HepG2 (cell line): ENCODE measurements at places on chromosomes 16 and 17.

- no peak overlapping the region for H3K4me3 ChIP-seq
- DNase-seq = no peak
- no peaks in the 10 kb centered on the region for H3K27me3 ChIP-seq
- H3K4me1 ChIP-seq = no peaks in the 10 kb centered on the region
- no peak overlapping the region for H3K27ac ChIP-seq
Observed at GRCh38 chr17:61799812-61800484, 63.4 kb downstream of the BRIP1 start.

GRCh38 chr17:44210342-44211192 lies 8.9 kb downstream of the UBTF start:
- H3K27ac ChIP-seq = no peak overlapping the region
- no peak overlapping the region for H3K4me3 ChIP-seq
- peaks cover 34% of the 10 kb centered on the region for H3K36me3 ChIP-seq
- DNase-seq = no peak

DNA sequence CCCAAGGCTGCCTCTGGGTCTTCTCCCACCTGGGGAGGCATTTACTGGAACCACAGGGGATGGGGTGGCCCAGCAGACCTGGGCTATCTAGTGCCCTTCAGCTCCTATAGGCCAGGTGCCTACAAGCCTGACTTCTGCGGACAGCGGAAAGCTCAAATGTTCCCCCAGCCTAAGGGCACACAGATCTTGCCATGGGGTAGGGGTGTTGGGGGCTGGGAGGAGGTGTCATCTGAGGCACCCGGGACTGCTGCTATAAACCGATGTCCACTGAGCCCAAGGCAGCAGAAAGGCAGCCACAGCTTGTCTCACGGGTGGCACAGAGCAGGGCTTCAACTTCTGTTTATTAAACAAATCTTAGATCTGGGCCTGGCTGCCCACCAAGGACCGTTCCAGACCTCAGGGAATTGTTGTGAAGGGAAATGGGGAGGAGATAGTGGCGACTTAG lies 3.6 kb downstream of the MYO1C start:
- DNase-seq = no peak
- H3K4me1 ChIP-seq = peaks cover 56% of the 10 kb centered on the region
- H3K36me3 ChIP-seq = no peaks in the 10 kb centered on the region
- H3K27me3 ChIP-seq = no peaks in the 10 kb centered on the region
- peak overlapping the region; percentile 74 for H3K27ac ChIP-seq
- peak overlapping the region; percentile 47 for H3K4me3 ChIP-seq

- H3K4me1 ChIP-seq = peaks cover 15% of the 10 kb centered on the region
- no peak for DNase-seq
- H3K27me3 ChIP-seq = no peaks in the 10 kb centered on the region
- H3K4me3 ChIP-seq = no peak overlapping the region
- 0 out of 3 replicates have a peak, but pooled peaks cover 4% of the 10 kb centered on the region for H3K36me3 ChIP-seq
Observed at GRCh38 chr16:3503523-3503922, 2.7 kb downstream of the CLUAP1 start.

GRCh38 chr16:12250578-12250977 lies 274.0 kb downstream of the SNX29 start:
- no peak overlapping the region for H3K4me3 ChIP-seq
- H3K27me3 ChIP-seq = no peaks in the 10 kb centered on the region
- no peak overlapping the region for H3K27ac ChIP-seq
- no peak for DNase-seq
- 0 out of 2 replicates have a peak, but pooled peaks cover 8% of the 10 kb centered on the region for H3K4me1 ChIP-seq

- DNase-seq = no peak
- H3K36me3 ChIP-seq = no peaks in the 10 kb centered on the region
- H3K4me3 ChIP-seq = no peak overlapping the region
- H3K4me1 ChIP-seq = peaks cover 99% of the 10 kb centered on the region
- H3K27me3 ChIP-seq = no peaks in the 10 kb centered on the region
Observed at GRCh38 chr16:85531516-85531915, 81.6 kb upstream of the GSE1 start.

DNA sequence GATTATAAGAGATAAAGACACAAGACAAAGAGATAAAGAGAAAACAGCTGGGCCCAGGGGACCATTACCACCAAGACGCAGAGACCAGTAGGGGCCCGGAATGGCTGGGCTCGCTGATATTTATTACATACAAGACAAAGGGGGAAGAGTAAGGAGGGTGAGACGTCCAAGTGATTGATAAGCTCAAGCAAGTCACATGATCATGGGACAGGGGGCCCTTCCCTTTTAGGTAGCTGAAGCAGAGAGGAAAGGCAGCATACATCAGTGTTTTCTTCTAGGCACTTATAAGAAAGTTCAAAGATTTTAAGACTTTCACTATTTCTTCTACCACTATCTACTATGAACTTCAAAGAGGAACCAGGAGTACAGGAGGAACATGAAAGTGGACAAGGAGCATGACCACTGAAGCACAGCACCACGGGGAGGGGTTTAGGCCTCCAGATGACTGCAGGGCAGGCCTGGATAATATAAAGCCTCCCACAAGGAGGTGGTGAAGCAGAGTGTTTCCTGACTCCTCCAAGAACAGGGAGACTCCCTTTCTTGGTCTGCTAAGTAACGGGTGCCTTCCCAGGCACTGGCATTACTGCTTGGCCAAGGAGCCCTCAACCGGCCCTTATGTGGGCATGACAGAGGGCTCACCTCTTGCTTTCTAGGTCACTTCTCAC lies 63.9 kb upstream of the ARL4D start:
- peaks cover 24% of the 10 kb centered on the region for H3K4me1 ChIP-seq
- no peaks in the 10 kb centered on the region for H3K27me3 ChIP-seq
- DNase-seq = no peak
- no peaks in the 10 kb centered on the region for H3K36me3 ChIP-seq

DNA sequence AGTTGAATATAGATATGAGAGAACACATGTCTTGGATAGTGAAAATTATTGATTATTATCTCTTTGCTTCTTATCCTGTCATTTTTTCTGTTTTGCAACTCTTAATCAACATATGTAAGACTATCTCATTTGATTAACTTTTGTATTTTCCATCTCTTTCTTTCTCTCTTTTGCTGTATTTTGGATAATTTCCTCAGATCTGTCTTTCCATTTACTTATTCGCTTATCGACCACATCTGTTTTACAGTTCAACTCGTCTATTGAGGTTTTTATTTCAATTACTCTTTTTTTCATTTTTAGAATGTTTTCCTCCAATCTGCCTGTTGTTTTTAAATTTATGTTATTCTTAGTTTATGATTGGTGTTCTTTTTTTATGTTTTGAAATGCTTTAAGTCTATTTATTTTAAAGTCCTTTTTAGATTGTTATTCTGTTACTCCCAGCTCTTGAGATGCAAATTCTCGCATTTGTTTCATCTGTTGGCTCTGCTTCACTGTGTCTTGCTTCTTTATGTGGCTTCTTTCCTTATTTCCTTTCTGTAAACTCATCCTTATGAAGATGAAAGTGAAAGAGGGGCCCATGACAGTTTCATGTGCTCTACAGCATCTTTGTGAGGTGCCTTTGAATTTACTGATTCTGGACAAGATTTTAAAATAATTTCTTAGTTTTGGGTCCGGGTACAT lies 87.8 kb upstream of the IRX5 start:
- no peak for DNase-seq
- no peak overlapping the region for H3K27ac ChIP-seq
- H3K4me3 ChIP-seq = no peak overlapping the region
- peaks cover 15% of the 10 kb centered on the region; the same call in 2 of the 3 replicates for H3K27me3 ChIP-seq
- H3K4me1 ChIP-seq = no peaks in the 10 kb centered on the region

GRCh38 chr17:5118219-5118618 lies 2.4 kb downstream of the USP6 start:
- H3K27ac ChIP-seq = no peak overlapping the region
- peaks cover 28% of the 10 kb centered on the region for H3K4me1 ChIP-seq

- no peaks in the 10 kb centered on the region for H3K27me3 ChIP-seq
- no peak overlapping the region for H3K27ac ChIP-seq
- no peak overlapping the region for H3K4me3 ChIP-seq
- no peak for DNase-seq
- no peaks in the 10 kb centered on the region for H3K36me3 ChIP-seq
Observed at GRCh38 chr17:4601326-4601725, 17.0 kb downstream of the SMTNL2 start.

DNA sequence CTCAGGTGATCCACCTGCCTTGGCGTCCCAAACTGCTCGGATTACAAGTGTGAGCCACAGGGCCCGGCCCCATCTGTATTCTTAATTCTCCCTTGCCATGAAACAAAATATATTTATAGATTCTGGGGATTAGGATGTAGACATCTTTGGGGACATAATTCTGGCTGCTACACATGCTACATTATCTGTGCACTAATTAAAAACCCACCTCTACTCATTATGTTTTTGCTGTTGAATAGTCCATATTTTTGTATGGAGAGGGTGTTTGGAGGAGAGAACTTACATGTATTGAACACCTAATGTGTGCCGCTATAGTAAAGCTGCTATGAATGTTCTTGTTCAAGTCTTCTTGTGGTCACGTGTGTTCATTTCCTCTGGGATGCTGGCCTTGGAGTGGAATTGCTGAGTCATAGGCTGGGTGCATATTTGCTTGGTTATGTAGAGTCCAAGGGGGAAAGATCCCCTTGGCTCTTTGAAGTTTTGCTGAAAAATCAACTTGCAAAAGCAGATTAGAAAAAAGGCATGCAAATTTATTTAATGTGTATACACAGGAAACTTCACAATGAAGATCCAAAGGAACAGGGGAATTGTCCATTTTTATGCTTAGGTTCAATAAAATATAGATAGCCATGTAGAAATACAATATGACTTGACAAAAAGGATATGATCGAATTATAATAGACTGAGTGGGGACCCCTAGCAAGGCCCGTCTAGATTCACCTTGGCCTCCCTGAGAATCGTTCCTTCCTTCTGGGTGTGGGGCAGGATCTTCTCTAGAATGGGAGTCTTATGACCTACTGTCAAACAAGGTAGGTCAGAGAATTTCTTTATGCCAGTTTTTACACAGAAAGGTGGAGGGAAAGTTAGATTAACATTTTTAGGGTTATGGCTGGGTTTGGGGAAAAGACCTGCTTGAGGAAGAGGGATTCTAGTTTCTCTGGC lies 42.1 kb upstream of the GPRC5B start:
- H3K4me1 ChIP-seq = peaks cover 30% of the 10 kb centered on the region
- no peaks in the 10 kb centered on the region for H3K36me3 ChIP-seq
- H3K27me3 ChIP-seq = peaks cover 4% of the 10 kb centered on the region; the same call in 1 of the 3 replicates
- peak; percentile 96 for DNase-seq

DNA sequence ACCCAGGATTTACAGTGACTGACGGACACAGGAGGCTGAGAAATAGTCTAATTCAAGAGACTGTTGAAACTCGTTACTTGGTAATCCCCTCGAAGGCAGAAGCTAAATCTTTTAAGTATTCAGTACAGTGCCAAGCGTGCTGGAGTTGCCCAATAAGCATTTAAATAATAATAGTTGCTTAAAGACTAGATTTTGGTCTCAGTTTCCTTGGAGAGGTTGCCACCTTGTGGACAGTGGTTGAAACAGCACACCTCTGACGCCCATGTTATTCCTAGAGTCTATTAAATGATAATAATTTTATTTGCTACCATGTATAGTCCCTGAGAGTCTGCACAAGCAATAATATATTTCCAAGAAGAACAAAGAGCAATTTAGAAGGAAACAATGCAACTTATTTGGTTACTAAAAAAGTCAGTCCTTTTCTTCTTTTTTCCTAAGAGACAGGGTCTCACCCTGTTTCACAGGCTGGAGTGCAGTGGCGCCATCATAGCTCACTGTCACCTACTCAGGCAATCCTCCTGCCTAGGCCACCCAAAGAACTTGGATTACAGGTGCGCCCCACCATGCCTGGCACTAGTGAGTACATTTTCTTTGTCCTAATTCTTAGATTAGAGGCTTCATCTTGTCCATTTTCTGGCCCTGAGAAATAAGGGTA lies 138.0 kb upstream of the NUDT7 start:
- H3K27me3 ChIP-seq = peaks cover 2% of the 10 kb centered on the region; the same call in 1 of the 2 replicates
- DNase-seq = peak; percentile 44
- H3K4me1 ChIP-seq = no peaks in the 10 kb centered on the region
- H3K36me3 ChIP-seq = no peaks in the 10 kb centered on the region

DNA sequence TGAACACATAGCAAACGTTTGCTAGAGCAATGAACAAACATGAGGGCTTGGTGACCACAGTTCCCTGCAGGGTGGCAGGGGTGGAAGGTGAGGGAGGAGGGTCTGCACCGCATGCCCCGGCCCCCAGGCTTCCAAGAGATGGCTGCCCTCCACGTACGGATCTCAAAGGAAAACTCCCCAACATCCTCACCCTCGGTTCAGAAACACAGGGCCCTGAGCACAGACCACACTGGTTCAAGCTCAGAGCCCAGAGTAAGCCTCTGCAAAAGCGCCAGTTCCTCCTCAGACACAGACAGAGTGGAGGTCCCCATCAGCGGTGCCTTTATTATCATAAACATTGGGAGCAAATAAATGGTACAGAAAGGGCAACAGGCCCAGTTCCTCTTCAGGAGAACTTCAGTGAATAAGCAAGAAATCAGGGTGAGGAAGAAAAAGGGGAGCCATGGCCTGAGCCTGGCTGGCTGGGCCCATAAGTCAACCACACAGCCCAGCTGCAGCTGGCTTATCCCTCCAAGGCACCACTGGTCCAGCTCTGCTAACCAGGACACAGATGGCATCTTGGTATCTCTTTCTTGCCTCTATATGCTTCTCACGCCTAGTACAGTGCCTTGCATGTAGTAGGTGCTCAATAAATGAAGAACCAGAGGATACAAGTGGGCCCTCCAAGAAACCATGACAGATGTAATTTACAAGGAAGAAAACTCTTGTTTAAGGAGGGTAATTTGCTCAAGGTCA lies 11.0 kb downstream of the MPO start:
- H3K4me3 ChIP-seq = no peak overlapping the region
- H3K27me3 ChIP-seq = peaks cover 58% of the 10 kb centered on the region
- DNase-seq = no peak
- no peaks in the 10 kb centered on the region for H3K36me3 ChIP-seq

DNA sequence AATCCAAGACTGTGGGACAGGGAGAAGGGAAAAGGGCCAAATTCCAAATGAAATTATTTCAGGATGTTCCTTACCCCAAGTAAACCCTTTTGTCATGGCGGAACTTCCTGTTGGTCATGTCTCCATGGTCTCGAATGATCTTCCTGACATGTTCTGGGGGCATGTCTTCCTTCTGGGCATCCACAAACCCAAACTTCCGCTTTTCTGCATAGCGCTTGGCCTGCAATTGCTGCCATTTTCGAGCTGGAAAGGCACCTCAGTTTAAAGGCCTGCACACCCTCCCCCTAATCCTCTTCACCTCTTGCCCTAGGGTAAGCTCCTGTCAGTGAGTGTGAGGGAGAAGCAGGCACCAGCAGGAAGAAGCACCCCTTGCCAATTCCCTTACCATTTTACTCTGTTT lies 1.2 kb downstream of the PRPF8 start:
- no peaks in the 10 kb centered on the region for H3K27me3 ChIP-seq
- peaks cover 28% of the 10 kb centered on the region for H3K4me1 ChIP-seq
- H3K36me3 ChIP-seq = peaks cover 34% of the 10 kb centered on the region
- no peak for DNase-seq
- H3K4me3 ChIP-seq = peak overlapping the region; percentile 90
